HL-60 (cell line): ENCODE measurements at places on chromosomes 13 and 19.

GRCh38 chr19:52716522-52716921 lies 18.3 kb downstream of the ZNF611 start:
- no peak for DNase-seq

- no peak for DNase-seq
Observed at GRCh38 chr13:36357231-36357630, 11.0 kb upstream of the SPART start.

DNA sequence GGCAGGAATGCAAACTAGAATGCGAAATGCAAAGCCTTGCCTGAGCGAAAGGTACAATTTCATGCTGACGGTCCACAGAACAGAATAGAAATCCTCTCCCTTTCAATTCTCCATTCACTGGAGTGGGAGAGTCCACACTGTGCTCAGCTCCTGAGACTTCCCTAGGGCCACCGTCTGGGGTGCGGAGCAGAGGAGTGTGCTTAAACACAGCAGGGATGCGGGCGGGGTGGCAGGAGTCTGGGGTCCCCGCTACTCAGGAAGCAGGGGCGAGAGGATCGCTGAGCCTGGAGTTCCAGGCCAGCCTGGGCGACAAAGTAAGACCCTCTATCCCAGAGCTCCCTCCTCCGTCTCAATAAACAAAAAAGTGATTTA lies 552 bp upstream of the ZNF816 start:
- no peak for DNase-seq

- no peak for DNase-seq
Observed at GRCh38 chr13:41107104-41107571, 25.5 kb downstream of the KBTBD6 start.

DNA sequence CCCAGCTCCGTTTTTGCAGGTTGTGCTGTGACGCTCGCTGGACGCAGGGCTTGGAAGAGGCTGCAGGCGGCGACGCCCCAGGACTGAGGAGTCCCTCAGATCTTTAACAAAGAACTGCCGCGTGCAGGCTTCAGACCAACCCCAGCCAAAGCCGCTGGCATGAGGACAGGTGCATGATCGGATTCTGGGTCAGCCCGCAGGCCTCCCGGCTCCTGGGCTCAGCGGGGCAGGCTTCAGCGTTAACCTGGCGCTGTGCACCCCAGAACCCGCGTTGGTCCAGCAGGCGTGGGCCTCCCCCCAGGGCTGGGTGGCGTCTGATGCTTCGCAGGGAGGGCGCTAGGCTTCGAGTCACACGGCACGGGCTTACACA lies 920 bp upstream of the TIMM13 start:
- no peak for DNase-seq

DNA sequence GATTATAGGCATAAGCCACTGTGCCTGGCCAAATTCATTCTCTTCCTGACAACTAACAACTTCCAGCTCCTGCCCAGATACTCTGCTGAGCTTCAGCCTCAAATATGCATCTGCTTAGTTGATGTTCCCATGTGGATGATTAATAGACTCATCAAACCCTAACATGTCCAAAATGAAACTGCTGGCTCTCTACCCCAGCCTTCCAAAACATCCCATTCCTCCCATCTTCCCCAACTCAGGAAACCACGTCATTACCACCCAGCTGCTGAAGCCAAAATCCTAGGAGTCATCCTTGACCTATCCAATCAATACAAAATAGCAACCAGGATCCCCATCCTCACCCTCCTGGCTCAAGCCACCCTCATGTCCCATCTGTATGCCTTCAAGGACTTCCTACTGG lies 20.9 kb downstream of the POU2F2 start:
- no peak for DNase-seq

DNA sequence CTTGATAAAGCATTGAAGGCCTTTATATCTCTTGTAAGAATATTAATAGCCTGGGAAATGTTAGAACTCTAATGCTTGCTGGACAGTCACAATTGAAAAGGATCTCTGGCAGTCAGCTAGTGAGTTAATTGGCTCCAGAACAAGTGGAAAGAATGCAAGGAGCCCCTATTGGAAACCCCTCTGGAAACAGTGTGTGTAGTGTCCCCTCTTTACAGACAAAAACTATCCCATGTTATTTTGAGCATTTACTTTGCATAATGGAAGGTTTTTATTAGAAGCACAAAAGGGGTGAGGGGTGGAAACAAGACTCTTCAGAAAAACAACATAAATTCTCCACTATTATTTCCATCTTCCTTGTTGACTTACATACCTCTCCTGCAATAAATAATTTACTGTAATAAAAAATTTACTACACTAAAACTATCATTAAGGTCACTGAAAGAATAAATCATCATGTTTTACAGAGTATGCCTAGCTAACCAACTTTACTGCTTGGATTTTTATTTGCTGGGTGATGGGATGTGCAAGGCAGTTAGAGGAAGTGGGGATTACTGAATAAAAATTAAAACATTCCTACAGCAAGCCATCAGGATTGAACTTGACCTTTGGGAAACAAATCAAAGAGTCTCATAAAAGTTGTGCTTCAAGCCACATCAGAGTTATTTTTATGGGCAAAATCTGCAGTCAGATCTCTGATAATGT lies 610.4 kb downstream of the TBC1D4 start:
- no peak for DNase-seq

GRCh38 chr13:59680429-59681024 lies 483.2 kb downstream of the DIAPH3 start:
- DNase-seq = no peak

DNA sequence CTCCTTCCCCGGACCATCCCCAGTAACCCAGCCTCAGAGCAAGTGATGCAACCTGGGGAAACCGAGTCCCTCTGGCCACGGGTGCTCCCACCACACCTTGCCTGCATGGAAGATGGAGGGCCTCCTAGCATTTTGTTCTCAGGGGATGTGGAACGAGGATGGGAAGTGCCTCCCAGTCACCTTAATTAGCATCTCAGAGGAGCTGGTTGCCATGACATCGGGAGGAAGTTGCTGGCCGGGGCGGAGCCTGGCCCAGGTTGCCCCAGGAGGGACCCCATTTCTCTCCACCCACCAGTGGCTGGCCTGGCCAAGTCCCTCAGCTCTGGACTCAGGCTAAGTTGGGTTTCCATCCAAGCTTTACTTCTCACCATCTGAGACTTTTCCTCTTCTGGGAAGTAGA lies 24.1 kb upstream of the PTPRS start:
- DNase-seq = no peak

DNA sequence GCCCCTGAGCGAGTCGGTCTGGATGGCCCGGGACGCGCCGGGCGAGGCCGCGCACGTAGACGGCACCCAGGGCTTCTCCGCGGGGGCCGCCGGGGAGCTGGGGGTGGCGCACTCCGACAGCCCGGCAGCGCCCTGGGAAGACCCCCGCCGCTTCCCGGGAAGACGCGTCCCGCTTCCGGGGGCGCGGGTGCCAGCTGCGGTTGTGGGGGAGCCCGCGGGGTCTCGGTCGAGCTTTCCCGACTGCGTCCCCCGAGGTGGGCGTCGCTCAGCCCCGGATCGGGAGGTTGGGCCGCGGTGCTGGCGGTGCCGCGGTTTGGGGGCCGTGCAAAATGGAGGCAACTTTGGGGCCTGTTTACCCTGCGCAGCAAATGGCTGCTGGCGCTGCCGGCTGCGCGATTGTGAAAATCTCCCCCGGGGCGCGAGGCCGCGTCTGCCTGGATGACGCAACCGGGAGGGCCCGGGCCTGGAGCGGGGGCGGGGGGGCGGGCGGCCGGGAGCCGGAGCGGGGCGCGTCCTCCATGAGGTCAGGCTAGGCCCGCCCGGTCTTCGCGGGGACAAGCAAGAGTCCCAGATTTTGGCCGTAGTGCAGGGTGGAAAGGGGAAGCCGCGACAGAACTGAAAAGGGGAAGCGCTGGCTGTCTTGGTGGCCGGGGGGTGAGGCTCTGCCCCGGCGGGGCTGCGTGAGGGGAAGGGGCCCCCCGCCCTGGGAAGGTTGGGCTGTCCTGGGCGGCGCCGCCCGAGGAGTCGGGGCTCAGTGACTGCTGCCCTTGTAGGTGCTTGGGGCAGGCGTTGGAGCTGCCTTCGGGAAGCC lies 11.3 kb downstream of the PEAK3 start:
- DNase-seq = peak; percentile 92

- no peak for DNase-seq
Observed at GRCh38 chr13:31064636-31065035, 97.1 kb downstream of the HSPH1 start.

DNA sequence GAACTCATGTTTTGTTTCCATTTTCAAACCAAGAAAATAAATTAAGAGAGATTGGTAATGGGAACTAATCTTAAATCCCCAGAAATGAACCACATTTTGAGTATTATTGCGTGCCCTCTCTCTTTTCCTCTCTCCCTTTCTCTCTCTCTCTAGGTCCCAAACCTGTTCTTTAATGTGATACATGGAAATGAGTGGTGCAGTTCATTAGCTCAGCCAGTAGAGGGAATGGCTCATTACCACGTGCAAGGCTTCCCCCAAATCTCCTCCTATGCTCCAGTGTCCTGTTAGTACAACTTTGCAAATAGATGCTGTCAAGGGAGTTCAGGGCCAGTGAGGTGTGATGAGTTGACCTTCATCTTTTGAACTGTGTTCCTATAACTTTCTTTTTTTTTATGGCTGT lies 178.4 kb downstream of the FGF9 start:
- DNase-seq = no peak

DNA sequence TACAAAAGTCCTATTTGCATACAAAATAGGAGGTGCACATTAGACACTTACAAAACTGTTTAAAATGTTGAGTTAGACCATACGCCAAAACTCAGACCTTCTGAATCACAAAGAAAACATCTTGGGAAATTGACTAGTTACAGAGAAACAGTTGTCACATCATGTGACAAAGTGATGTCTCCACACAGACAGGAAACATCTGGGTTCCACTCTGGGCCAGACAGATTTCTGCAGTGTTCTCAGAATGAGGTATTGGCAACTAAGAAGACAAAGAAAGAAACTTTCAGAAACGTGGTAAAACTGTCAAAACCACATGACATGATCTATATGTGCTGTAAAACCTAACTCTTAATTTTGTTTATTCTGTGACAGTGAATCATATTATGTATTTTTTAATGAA lies 6.7 kb downstream of the ZNF793 start:
- DNase-seq = no peak

DNA sequence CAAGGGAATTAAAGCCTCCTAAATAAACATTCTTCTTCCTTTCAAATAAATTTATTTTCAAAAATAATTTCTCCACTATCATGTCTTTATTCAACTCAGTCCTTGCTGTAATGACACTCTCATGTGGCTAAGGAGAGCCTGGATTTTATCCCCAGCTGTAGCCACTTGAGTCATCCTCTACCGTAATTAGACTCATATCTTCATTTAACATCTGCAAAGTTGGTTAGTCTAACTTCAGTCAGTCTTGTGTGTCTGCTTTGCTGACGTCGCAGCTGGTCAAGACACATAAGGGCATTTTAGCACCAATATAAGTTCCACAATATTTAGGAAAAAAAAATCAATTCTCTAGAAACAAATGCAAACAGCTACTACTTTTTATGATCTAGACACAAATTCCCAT lies 776.4 kb upstream of the ATXN8OS start:
- no peak for DNase-seq

DNA sequence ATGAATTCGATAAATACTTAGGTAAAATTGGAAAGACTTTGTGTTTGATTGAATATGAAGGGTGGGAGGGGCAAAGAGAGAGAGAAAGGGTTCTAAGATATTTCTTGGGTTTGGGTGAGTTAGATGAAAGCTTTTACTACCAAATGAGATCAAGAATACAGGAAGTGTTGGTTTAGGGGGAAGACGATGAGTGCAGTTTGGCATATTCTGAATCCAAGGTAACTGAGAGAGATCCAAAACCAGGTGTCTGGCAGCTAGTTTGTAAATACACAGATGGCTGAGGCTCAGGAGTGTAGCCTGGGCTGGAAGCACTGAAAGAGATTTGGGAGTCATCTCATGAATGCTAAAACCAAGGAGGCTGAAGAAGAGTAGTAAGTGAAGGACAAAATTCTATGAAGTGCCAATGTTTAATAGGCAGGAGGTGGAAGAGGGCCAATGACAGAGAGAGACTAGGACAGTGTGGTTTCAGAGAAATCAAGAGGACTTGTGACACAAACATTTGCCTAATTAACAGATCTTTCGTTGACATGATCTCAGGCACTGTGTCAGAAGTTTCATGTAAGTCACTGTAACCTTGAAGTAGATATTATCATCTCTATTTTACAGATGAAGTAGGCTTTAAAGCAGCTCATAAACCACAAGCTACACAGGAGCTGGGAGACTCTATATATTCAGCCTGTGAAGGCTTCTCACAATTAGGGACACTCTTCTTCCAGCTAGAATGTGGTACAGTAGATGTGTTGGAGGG lies 70.2 kb upstream of the ZDHHC20 start:
- no peak for DNase-seq

- no peak for DNase-seq
Observed at GRCh38 chr13:47109028-47109427, 212.2 kb upstream of the HTR2A start.

DNA sequence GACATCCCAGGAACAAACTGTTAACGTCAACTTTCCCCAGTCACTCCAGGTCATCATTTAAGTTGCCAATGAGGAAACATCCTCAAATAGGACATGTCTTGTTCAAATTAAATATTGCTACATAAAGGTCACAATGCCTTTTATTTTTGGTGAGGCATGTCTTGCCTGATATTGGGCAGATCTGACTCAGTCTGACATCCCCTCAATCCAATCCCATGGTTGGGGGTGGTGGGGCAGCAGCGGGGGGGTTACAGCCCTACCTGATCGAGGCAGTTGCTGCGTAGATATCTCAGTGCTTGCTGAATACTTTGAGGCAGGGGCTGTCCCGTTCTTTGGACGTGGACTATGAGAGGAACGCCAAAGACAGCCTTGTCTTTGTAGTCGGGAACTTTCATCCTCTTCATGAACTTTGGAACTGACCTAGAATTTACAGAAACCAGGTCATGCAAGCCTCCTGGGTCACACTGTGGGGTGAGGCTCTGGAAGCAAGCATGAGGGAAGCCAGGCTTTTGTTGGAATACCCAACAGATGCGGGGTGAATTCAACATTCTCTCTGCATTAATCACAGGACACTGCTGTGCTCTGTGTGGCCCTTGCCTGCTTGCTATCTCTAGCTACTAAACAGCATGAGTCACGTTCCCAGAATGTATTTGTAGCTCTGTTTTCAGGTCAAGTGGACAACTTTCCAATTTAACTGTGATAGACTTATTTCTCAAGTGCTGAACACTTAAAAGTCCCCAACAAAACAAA lies 109.8 kb downstream of the KL start:
- no peak for DNase-seq

GRCh38 chr13:73365681-73366080 lies 306.9 kb downstream of the KLF5 start:
- DNase-seq = no peak

GRCh38 chr13:102117175-102117831 lies 284.5 kb downstream of the FGF14 start:
- no peak for DNase-seq

GRCh38 chr13:89930861-89931260 lies 1416.6 kb upstream of the MIR17HG start:
- DNase-seq = no peak
